IMR-90 (cell line): ENCODE measurements at places on chromosomes 16 and 17.

DNA sequence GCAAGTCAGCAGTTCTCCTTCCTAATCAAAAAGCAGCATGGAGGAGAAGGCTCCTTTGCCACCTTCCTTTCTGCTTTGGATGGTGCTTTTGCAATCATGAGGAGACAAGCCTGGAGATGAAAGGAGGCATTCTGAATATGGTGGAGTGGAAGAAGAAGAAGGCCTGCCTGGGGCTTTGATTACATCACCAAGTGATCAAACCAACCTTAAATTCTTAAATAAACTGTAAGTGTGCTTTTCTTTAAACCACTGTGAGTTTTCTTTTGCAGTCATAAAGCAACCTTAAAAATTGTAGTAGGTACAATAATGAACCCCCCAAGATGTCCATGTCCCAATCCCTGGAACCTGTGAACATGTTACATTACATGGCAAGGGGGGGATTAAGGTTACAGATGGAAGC lies 31.7 kb upstream of the IL21R start:
- no peak for DNase-seq

DNA sequence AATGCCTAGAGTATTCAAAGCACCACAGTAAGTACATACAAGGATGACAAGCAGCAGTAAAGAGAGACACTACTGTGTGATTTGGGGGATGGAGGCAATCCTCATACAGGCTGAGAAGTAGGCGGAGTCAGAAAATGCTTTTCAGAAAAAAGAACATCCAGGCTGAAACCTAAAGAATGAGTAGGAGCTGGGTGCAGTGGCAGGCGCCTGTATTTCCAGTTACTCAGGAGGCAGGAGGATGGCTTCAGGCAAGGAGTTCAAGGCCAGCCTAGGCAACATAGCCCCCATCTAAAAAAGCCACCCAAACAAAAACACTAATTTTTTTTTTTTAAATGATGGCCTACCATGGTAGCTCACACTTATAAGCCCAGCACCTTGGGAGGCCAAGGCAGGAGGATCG lies 10.3 kb downstream of the KANSL1 start:
- no peak for DNase-seq

- no peak for DNase-seq
Observed at GRCh38 chr16:27499659-27500055, 50.1 kb downstream of the GTF3C1 start.

GRCh38 chr16:31877876-31878642 lies 4.5 kb downstream of the ZNF267 start:
- no peak for DNase-seq

DNA sequence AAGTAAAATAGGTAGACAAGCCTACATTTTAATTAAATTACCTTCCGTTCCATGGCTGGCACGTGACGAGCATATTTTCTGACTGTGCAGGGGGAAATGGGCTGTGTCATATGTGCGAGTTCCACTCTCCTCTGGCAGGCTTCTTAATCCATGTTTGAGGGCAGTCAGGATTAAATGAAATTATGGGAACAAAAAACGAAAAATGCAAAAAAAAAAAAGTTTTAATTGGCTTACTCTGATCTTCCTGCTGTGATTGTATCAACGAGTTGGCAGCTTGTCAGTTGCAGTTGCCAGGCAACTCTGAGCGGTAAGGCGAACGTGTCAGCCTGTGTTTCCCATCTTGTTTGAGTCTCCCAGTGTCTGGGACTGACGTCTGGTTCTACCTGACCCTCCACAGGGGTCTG lies 302.9 kb upstream of the XYLT1 start:
- DNase-seq: peak; percentile 5

- peak; percentile 84 for DNase-seq
Observed at GRCh38 chr17:1186923-1187771, 7.4 kb upstream of the ABR start.

DNA sequence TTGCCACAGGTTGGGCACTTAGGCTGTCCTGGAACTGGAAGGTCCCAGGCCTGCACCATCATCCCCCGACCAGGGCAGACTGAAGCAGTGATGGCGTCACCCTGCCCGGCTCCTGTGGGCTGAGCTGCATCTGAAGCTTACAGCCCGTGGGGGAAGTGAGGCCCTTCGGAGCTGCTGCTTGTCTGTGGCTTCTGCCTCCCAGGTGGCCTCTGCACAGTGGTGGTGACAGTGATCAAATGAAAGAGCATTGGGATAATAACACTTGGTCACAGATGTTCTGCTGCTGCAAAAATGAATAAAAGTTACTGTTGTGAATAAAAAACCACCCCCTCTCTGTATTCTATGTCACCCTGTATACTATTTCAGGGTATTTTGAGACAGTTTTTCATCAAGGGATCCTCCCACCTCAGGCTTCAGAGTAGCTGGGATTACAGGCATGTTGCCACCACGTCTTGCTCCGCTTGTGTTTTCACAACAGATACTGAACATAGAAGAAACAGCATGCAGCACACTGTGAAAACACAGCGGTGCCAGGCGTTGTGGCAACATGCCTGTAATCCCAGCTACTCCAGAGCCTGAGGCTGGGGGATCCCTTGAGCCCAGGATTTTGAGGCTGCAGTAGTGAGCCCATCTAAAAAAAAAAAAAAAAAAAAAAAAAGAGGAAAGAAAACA lies 165.0 kb downstream of the LGALS9B start:
- DNase-seq: peak; percentile 4
